Activated naive CD8-positive, alpha-beta T cell treated with anti-CD3 and anti-CD28 coated beads, Interleukin-2, amount 10 ng/mL, durations not matched to agents 7 days and 5 days (primary cell): ENCODE measurements at places on chromosomes 16 and 17.

DNA sequence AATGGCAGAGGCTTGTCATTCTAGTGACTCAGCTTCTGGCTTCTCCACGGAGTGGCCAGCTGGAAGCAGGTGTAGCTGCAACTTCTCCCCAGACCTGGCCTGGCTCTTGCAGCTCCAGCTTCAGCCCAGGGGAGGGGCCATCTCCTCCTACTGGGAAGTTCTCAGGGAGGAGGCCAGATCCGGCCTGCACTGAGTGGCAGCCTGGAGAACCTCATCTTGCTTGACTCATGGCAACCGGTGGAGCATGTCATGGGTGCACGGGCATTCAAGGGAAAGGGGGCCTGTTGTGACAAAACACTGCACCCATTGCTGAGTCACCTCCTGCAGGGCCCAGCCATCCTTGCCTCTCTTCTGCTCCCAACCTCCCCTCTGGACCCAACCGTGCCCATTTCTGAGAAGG lies 273.9 kb upstream of the MAF start:
- no peak for DNase-seq

DNA sequence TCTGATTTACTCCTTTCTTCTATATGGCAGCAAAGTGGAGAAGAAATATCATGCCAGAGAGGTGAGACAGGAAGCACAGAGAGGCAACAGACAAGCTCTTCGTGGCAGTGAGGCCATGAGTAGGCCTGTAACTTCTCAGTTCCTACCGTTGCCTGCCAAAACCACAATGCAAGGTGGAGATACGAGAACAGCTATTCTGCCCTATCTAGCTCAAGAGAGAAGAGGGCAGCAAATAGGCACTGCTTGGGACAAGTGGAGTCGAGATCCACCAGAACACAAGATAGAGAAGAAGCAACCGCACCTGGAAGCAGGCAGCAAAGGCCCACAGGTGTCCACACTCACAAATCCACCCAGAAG lies 24.8 kb downstream of the RANBP10 start:
- DNase-seq, result no peak

- no peak for DNase-seq
Measured at GRCh38 chr17:29151567-29151966, 28.6 kb downstream of the MYO18A start.

DNA sequence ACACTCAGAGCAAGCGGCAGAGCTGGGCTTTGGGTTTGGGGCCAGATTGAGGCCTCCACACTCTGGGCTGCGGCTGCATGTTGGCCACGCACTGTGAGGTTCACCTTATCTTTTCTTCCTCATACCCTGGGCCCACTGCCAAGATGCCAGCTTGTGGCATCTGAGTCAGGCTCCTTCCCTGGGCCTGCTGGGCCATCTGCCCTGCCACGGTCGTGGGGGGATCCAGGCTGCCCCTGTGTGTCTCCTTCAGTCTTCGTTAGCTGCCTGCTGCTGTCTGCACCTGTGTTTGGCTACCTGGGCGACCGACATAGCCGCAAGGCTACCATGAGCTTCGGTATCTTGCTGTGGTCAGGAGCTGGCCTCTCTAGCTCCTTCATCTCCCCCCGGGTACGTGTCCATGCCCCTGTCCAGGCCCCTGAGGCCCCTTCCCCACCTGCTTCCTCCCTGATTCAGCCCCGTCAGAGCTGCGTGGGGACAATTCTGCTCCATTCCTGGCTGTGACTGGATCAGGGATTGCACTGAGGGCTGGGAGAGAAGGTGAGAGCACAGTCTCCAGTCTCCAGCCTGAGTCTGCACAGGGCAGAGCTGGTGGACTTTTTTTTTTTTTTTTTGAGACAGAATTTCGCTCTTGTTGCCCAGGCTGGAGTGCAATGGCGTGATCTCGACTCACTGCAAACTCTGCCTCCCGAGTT lies 11.2 kb downstream of the SPNS3 start:
- no peak for DNase-seq

DNA sequence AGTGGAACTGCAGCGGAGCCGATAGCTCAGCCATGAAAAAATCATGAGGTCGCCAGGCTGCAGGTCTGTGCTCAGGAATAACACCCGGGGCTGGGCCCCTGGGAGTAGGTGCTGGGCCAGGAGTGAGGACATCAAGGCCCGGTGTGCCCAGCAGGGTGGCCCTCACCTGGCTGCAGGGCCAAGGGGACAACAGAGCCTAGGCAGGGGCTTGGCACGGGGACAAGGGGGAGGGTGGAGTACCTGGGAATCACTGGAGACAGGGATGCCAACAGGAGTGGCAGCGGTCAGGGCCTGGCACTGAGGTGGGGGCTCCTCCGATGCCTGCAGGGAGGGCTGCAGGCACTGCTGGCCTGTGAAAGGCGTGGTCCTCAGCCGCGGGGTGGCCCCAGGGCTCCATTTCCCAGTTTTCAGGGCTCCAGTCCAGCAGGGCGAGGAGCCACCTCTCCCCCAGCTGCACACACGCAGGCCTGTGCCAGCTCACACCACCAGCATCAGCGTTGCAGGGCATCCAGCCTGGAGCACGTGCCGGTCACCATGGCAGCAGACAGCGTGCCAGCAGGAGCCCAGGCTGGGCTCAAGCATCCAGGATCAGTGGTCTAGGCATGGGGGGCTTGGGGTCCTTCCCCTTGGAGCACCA lies 4.7 kb upstream of the FSCN2 start:
- DNase-seq, result no peak

DNA sequence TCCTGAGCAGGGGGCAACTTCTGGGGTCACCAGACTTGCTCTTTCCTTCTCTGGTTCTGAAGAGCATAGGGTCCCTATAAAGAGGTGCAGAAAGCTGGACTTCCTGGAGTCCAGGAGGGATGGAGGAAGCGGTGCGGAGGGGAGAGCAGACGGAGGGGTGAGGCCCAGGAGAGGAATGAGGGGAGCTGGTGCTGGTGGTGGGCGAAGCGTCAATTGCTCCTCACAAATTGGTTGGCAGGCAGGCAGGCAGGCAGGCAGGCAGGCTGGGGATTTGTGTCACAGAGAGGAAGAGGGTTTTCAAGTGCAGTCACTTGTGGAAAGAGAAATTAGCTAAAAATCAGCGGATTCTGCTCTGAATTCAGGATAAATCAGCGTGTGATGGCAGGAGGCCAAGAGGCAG lies 133.7 kb upstream of the CDC42EP4 start:
- DNase-seq, result no peak

DNA sequence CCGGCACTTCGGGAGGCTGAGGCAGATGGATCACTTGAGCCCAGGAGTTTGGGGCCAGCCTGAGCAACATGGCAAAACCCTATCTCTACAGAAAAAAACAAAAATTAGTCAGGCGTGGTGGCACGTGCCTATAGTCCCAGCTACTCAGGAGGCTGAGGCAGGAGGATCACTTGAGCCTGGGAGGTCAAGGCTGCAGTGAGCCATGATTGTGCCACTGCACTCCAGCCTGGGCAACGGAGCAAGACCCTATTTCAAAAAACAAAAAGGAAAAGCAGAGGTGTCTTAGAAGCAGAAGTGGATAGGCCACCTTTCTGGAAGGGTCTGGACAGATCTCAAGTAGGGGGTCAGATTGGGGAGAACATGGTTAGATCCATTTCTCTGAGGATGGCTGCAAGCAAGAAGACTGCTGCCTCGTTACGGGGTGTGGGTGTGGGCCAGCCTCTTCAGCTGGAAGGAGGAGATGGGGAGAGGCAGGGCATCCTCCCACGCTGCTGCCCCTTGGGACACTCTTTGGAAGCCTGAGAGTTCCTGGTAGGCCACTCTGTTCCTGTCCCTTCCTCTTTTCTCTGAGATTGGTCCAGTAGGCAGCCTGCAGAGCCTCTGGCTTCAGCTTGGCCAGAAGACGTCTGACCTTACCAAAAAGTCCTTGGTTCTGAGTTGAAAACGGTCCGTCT lies 208.0 kb downstream of the MSI2 start:
- DNase-seq, result no peak

- peak; percentile 56 for DNase-seq
Measured at GRCh38 chr17:45852535-45853297, 8.0 kb downstream of the SPPL2C start.

GRCh38 chr16:3650631-3651265 lies 3.7 kb upstream of the DNASE1 start:
- peak; percentile 17 for DNase-seq

- DNase-seq, result no peak
Measured at GRCh38 chr17:50062293-50063243, 6.7 kb downstream of the ITGA3 start.

DNA sequence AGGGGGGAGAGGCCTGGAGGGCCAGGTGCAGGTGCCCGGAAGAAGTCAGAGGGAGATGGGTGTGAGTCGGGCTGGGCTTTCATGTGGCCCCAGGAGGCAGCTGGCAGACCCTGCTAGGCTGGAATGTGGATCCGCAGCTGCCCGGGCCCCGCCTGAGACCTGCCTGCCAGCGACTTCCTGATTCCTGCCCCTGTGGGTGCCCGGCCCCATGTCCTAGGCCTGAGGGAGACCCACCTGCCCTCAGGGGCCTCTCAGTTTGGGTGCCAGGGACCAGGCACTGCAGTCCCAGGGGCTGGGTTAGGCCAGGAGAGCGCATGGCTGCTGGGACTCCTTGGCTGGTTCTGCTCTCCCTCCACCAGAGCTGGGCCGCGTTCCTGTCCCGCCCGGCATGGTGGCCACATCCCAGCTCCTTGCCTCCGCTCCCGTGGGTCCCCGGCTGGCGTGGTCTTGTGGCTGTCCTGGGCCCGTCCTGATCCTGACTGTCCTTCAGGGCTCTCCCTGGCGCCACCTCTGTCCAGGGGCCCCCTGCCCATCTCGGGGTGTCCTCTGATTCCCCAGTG lies 22.1 kb upstream of the SPNS2 start:
- no peak for DNase-seq

GRCh38 chr17:8994319-8994718 lies 27.0 kb upstream of the NTN1 start:
- peak; percentile 75 for DNase-seq
